ENCODE measurements at places on chromosomes 2 and 18.

- no peaks in the 10 kb centered on the region for H3K36me3 ChIP-seq
- H3K4me1 ChIP-seq = no peaks in the 10 kb centered on the region
- no peak overlapping the region for H3K27ac ChIP-seq
- no peak for DNase-seq
- no peaks in the 10 kb centered on the region for H3K27me3 ChIP-seq
- H3K4me3 ChIP-seq = no peak overlapping the region
Measured at GRCh38 chr2:31109633-31110192, 28.5 kb downstream of the GALNT14 start.

- H3K4me1 ChIP-seq = no peaks in the 10 kb centered on the region
- H3K27me3 ChIP-seq = peaks cover 3% of the 10 kb centered on the region
- H3K36me3 ChIP-seq = no peaks in the 10 kb centered on the region
- no peak overlapping the region for H3K27ac ChIP-seq
- DNase-seq = no peak
Measured at GRCh38 chr18:77316008-77316407, 66.4 kb downstream of the GALR1 start.

- H3K36me3 ChIP-seq = peaks cover 2% of the 10 kb centered on the region
- H3K4me3 ChIP-seq = no peak overlapping the region
- H3K4me1 ChIP-seq = no peaks in the 10 kb centered on the region
- H3K27ac ChIP-seq = no peak overlapping the region
- no peak for DNase-seq
- H3K27me3 ChIP-seq = no peaks in the 10 kb centered on the region
Measured at GRCh38 chr2:54158311-54158710, 42.9 kb downstream of the ACYP2 start.

DNA sequence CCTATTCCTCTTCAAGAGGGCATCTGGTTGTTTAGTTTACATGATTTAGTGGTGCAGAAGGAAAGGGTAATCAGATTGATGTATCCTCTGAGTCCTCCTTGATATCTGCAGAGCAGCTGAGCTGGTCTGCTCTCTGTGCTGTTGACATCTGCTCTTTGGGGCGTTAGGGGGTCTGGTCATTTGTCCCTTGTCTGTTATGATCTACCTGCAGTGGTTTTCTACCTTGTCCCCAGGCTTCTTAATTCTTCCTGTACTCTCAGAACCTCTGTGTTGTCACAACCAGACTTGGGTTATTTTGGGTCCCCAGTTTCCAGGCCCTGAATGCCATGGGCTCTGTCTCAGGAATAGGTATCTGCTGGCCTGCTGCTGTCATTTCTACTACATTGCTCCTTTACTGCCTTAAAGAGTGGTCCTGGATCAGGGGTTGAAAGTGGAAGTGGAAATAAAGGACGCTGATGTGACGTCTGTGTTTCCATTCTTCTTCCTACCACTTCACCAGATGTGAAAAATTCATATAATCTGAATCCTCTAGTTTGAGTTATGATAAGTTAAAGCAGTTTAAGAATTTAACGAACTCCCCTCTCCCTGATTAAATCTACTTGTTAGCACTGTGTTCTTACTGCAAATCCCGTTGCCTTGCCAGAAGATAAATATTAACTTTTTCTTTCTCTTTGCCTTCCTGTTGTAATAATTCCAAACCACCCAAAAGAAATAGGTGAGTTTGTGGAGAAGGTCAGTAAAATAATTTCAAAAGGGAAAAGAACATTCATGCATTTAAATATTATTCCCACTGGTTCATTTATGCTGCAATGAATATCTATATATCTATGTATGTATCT is 16.6 kb upstream of the CPS1 start:
- H3K36me3 ChIP-seq = no peaks in the 10 kb centered on the region
- no peaks in the 10 kb centered on the region for H3K4me1 ChIP-seq
- H3K4me3 ChIP-seq = no peak overlapping the region

- H3K27ac ChIP-seq = no peak overlapping the region
- H3K27me3 ChIP-seq = no peaks in the 10 kb centered on the region
- DNase-seq = no peak
- no peaks in the 10 kb centered on the region for H3K4me1 ChIP-seq
- no peak overlapping the region for H3K4me3 ChIP-seq
Measured at GRCh38 chr2:127510073-127510472, 16.2 kb downstream of the IWS1 start.

GRCh38 chr18:14978962-14979535 is 231.1 kb downstream of the ANKRD30B start:
- H3K4me3 ChIP-seq = no peak overlapping the region
- DNase-seq = peak; percentile 14
- H3K4me1 ChIP-seq = no peaks in the 10 kb centered on the region

DNA sequence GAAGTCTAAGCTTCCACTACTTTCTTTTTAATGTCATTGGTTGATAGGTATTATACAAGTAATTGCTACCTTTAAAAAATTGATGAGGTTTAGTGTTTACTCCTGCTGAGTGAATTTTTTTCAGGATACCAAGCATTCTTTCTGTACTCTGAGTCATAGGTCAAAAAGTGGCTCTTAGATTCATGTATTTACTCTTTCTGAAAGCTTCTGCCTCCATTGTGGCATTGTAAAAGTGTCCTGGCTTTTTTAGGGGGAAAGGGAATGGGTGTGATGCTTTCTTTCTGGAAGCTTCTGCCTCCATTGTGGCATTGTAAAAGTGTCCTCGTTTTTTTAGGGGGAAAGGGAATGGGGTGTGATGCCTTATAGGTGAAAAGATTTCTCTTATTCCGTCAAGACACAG is 286.5 kb downstream of the LPIN1 start:
- peaks cover 20% of the 10 kb centered on the region for H3K4me1 ChIP-seq
- DNase-seq = no peak

DNA sequence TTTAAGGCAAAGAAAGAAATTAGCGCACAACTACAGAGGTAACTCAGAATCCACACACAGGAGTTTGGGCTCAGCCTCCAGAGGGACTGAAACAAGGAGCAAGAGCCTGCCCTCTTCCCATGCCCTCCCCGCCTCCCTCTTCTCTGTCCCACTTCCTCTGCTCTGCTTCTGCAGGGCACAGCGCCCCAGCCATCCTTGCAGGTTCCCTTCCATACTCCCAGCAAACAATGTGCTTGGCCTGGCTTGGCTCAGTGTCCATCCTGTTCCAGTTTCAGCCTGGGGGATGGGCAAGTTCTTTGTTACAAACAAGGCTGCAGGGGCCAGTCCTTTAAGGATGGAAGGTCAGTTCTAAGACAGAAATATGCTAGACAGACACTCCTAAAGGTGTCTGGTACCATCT is 133.5 kb downstream of the CDH20 start:
- H3K4me3 ChIP-seq = no peak overlapping the region
- no peaks in the 10 kb centered on the region for H3K4me1 ChIP-seq
- no peaks in the 10 kb centered on the region for H3K27me3 ChIP-seq

GRCh38 chr2:118349365-118349764 is 261.1 kb downstream of the INSIG2 start:
- H3K4me3 ChIP-seq = no peak overlapping the region
- no peaks in the 10 kb centered on the region for H3K36me3 ChIP-seq
- no peak overlapping the region for H3K27ac ChIP-seq
- DNase-seq = no peak
- no peaks in the 10 kb centered on the region for H3K27me3 ChIP-seq
- no peaks in the 10 kb centered on the region for H3K4me1 ChIP-seq

DNA sequence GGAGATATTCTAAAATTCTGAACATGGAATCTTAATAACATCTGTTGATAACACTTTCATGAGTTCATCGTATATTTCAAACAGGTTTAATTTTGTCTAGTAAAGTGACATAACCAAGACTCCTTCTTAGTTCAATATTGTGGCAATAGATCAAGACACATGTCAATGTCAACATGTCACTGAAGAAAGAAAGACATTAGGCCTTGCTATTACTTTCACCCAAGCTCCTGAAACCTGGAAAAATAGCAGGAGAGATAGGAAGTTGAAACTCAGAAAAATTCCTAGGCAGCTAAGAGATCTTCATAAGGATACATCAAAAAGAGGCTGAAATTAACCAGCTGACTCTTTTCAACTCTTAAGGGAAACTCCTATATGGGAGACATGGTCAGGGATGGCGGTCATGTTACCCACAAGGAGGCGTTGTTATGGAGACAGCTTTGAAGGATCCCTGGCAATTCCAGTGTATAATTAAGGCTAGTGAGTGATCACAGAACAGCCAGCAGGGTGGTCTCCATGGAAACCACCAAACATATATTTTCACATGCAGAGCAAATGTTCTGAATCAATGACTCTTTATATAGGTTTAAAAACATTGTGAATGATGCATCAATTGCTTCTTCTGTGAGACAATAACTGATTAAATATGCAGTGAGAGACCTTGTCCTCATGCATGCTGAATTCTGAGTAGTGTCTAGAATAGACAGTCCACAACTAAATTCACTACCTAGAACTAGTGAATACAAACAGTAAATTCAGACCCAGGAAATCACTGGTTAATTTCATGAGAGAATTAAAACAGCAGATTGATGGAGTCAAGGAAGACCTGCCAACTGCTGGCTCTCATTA is 115.3 kb upstream of the RIOK3 start:
- H3K4me1 ChIP-seq = no peaks in the 10 kb centered on the region
- H3K36me3 ChIP-seq = no peaks in the 10 kb centered on the region
- H3K4me3 ChIP-seq = no peak overlapping the region
- DNase-seq = no peak
- H3K27ac ChIP-seq = no peak overlapping the region

DNA sequence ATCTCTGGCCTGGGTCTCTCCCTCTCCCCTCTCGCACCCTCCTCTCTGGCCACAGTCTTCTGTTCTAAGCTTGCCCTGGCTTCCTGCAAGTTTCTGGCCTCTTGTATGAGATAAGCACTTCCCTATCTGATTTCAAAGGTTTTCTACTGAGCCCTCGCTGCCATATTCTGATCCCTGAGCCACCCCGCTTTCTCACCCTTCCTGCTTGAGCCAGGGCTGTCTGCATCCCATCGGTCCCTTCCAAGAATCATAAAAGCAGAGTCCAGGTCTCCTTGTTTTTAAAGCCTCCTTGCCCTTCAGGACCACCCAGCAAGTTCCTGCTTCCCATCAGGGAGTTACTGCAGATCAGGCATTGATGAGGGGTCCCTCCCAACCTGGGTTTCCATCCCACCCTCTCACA is 110.2 kb downstream of the PRKCE start:
- H3K27me3 ChIP-seq = no peaks in the 10 kb centered on the region
- no peak for DNase-seq
- H3K36me3 ChIP-seq = no peaks in the 10 kb centered on the region
- no peak overlapping the region for H3K4me3 ChIP-seq
- no peak overlapping the region for H3K27ac ChIP-seq

GRCh38 chr2:98803405-98804264 is 72.7 kb upstream of the MGAT4A start:
- peaks cover 3% of the 10 kb centered on the region for H3K4me1 ChIP-seq
- DNase-seq = no peak
- H3K4me3 ChIP-seq = no peak overlapping the region
- no peaks in the 10 kb centered on the region for H3K27me3 ChIP-seq
- H3K36me3 ChIP-seq = no peaks in the 10 kb centered on the region
- H3K27ac ChIP-seq = no peak overlapping the region

DNA sequence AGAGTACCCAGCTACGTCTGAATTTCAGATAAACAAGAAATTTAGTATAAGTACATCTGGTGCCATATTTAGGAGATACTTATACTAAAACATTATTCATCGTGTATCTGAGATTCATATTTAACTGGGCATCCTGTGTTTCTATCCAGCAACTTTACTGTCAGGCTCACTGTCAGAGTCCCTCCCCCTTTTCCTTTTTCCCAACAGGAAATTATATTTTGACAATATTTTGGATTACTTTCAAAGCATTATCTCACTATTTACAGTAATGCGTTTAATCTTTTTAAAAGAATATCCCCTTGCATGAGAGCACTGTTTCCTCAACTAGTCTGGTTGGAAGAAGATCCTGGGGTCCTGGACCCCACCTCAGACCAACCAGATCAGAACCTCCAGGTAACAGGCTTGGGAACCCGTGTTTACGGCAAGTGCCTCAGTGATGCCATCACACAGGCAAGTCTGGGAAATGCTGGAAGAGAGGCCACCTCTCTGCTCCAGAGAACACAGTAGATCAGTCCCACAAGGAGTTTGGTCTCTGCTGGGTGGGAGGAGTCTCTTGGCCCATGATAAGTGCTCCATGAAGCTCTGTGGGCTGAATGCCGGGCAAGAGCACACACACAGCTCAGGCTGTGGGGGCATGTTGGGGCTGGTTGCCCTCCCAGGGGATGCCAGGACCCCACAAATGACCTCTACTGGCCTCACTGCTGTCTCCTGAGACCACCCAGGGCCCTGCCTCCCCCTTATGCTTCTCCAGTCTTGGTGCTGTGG is 84.2 kb upstream of the UXS1 start:
- no peaks in the 10 kb centered on the region for H3K27me3 ChIP-seq
- H3K27ac ChIP-seq = no peak overlapping the region
- DNase-seq = no peak
- H3K36me3 ChIP-seq = no peaks in the 10 kb centered on the region
- no peaks in the 10 kb centered on the region for H3K4me1 ChIP-seq

GRCh38 chr2:234725528-234726264 is 226.1 kb upstream of the SH3BP4 start:
- DNase-seq = no peak
- H3K27ac ChIP-seq = no peak overlapping the region
- H3K4me3 ChIP-seq = no peak overlapping the region
- H3K4me1 ChIP-seq = no peaks in the 10 kb centered on the region

DNA sequence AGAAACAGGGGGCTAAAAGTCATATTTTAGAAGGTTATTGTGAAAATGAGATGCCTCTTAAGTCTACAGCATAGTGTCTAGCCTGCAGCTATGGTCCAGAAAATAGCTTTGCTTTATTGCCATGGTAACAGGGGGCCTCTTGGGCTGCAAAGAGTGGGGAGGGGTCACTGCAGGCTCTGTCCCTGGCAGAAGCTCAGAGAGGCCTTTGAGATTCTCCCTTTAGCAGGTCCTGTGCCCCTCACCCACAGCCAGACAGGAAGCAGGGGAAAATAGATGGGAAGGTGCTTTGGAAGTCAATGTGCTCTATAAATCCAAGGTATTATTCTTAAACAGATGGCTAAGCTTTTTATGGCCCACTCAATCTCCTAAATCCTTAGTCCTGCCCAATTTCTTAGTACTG is 1021.3 kb upstream of the GYPC start:
- no peak overlapping the region for H3K27ac ChIP-seq
- H3K36me3 ChIP-seq = no peaks in the 10 kb centered on the region
- H3K4me1 ChIP-seq = no peaks in the 10 kb centered on the region
- H3K4me3 ChIP-seq = no peak overlapping the region
- no peaks in the 10 kb centered on the region for H3K27me3 ChIP-seq
- no peak for DNase-seq

- H3K36me3 ChIP-seq = no peaks in the 10 kb centered on the region
- no peaks in the 10 kb centered on the region for H3K4me1 ChIP-seq
- no peak for DNase-seq
Measured at GRCh38 chr2:162084536-162084935, 10.5 kb upstream of the DPP4 start.

Measured in natural killer cell (primary cell).